ENCODE measurements at places on chromosomes 1 and 21.
A peak's percentile ranks its signal among the peaks of the same experiment; 100 is the strongest.

- no peak for DNase-seq
These were observed 27.4 kb downstream of the MAP7D1 start for GRCh38 chr1:36183309-36183856.

- no peak for DNase-seq
These were observed 77.3 kb downstream of the RPE65 start for GRCh38 chr1:68372487-68372886.

DNA sequence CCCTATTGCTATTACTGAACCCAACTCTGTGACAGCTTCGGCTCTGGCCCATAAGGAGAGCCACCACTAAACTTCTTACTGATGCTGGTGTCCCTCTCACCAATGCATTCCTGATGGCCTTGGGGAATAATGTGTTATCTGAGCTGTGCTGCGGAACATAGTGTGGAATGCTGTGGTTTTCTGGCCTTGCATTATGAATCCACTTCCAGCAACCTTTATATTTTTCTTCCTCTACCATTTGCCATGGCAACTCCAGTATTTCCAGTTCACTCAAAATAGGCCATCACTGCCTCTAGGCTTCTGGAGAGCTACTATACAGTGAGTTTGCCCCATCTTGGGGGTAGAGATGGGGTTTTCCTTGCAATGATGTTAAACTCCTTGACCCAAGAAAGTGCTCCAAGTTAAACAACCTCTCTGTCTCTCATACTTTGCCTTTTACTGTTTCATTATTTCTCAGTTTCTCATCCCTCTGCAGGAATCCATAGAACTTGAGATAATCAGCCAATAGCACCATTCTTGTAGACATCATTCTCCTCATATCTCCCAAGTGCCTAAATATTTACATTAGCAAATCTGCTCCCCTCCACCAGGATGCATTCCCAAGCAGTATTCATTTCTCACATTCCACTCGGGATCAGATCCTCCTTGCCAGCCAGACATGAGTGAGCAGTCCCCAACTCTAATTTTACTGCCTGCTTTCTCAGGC is 11.1 kb upstream of the RAVER2 start:
- no peak for DNase-seq

DNA sequence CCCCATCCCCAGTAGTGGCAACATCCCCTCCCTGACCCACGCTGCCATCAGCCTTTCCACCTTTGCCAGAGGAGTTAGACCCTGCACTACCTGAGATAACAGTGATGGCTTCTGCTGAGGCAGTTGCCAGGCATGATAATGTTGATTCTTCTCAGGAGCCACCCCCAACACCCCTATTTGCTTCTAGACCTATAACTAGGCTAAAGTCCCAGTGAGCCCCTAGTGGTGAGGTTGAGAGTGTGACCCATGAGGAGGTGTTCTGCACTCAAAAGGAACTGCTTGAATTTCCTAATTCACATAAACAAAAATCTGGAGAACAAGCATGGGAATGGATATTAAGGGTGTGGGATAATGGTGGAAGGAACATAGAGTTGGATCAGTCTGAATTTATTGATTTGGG is 159.6 kb upstream of the COL11A1 start:
- DNase-seq = no peak

GRCh38 chr1:195327361-195327760 is 1280.9 kb downstream of the KCNT2 start:
- DNase-seq = no peak

- no peak for DNase-seq
These were observed 20.0 kb upstream of the LYPLAL1 start for GRCh38 chr1:219153723-219154122.

GRCh38 chr1:84257617-84258016 is 43.9 kb upstream of the SAMD13 start:
- DNase-seq = no peak

DNA sequence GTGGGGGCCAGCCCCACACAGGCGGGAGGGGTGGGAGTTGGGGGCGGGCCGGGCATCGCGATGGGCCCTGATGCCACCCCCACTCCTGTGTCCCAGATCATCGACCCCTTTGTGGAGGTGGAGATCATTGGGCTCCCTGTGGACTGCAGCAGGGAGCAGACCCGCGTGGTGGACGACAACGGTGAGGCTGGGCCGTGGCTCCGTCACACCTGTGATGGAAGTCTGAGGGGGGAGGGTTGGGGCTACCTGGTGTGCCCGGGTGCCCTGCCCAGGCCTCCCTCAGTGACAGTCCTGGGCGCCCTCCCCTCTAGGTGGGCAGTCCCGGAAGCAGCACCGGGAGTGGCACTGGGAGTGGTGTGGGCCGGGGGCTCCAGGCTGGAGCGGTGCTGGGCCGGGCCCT is 22.6 kb downstream of the PLCH2 start:
- no peak for DNase-seq

GRCh38 chr21:28636752-28637691 is 355.7 kb downstream of the LTN1 start:
- DNase-seq = no peak

DNA sequence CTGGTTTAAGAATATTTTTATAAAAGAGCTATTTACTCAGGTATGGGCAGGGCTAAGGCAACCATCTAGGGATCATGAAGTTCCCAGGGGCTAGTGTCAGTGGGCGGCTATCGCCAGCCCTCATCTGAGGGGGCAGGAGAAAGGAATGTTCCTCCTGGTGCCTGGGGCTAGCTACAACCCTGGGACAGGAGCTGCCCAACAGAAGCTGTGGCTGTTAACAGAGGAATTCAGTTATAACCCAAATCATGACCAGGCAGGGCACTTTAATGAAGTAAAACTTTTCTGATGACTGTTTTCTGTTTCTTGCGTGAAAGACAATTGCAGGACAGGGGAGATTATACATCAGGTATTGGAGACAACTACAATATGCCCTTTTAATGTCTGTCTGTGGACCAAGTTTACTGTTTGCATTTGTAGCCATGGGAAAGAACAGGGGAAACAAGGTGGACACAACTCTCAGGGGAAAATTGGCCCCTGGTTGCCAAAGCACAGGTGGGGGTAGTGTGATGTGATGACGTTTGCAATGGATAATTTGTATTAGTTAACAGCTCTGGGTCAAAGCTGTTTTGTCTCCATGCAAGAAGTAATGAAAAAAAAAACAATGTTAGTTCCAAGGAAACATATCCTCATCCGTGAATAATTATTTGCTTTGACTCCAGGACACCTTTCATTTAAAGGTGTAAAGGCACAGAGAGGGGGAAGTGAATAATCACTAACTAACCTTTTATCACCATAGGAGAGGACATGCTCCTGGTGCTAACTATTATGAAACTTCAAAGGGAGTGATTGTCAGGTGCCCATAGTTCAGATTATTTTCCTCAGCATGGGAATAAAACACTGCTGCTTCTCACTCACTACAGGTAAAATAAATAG is 105.2 kb downstream of the TSEN15 start:
- no peak for DNase-seq

DNA sequence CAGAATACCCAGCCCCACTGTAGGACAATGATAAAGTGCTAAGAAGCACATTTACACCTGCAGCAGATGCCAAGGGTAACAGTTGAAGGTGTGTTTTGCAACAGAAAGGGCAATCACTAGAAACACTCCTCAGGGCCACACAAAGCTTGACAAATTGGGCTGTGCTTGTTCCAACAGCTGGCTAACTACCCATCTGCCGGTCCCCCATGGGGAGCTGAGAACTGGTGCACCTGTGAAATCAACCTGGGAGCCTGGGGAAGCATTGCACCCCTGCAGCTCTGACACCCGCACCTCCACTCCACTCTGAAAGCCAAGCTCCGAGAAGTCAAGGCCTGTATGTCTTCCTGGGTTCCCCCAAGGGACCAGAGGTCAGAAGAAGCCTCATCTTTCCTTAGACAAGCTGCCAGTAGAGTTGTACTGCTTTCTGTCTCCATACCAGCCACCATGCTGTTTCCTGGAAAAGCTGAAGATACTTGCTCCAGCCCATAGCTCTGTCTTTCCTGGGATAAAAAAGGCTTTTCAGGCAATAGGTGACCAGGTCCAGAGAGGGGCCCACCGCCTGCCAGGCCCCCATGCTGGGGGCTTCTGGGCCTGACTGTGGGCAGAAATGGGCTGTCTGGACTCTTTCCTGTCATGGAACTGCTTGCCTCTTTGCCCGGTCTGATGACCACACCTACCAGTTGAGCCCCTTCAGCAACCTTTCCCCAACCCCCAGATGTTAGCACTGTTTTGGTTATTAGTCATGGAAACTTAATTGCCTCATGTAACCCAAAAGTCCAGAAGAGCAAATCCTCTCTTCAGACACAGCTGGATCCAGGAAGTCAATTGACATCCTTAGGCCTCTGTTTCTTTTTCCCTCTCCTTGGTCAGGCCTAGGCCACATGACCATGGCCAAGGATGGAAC is 93.6 kb downstream of the KIF14 start:
- DNase-seq = no peak

DNA sequence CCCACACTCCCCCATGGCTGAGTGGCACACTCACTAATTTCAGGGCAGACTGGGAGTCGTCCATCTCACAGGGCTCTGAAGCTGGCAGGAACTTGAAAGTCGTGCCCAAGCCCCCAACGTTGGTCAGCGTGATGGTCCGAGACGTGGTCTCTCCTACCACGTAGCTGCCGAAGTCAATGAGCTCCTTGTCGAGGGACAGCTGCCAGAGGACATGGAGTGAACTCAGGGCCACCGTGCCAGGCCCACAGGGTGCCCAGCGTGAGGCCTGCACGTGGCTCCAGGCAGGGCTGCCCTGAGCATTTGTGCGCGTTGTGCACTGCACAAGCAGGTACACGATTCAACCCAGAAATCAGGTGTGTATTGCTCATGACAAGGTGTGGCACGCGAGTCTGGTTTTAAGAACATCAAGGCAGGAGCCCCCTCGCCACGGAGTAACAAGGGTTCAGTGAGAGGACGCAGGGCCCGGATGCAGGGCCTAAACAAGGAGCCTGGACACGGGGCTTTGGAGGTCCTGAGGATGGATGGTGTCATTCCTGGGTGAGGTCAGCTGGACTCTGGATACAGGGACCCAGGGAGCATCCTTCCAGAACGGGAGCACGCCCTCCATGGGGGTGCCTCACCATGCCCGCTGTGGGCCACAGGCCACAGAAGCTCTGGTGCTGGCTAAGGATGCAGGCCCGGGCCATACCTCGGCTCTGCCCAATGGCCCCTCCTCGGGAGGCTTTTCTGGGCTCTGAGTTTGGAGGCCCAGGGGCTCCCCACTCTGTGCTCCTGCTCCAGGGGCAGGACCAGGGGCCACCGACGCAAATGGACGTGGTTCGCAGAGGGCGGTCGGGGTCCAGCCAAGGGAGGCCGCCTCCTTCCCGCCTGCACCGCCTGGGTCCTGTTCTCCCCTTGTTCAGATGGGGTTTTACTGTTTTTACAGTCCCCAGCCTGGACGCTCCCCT is 37.8 kb upstream of the TMEM52 start:
- no peak for DNase-seq

GRCh38 chr1:46203738-46204405 is 738 bp downstream of the LURAP1 start:
- no peak for DNase-seq

- no peak for DNase-seq
These were observed 44.0 kb downstream of the OMA1 start for GRCh38 chr1:58502519-58502918.

DNA sequence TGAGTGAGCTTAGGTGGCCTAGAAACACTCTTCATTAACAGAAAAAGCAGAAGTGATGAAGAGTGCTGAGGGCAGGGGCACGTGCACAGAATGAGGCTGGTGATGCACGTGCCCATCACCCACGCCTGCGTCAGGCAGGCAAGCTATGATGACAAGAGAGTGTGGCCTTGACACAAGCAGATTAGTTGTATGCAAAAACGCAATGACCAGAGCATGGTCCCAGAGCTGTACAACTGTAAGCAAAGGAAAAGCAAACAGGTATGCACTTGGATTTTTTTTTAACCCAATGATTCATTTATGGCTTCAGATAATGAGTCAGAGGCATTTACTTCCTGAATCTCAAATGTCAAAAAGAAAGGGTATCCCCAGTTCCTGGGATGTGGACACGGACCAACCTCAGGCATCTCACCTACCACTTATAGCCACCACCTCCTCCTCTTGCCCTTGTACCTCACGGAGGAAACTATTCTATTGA is 9.1 kb upstream of the TMEM61 start:
- peak; percentile 29 for DNase-seq

- DNase-seq = no peak
These were observed 272.3 kb downstream of the NEGR1 start for GRCh38 chr1:72010094-72010431.

GRCh38 chr1:116168277-116169032 is 57.3 kb downstream of the MAB21L3 start:
- peak; percentile 81 for DNase-seq

DNA sequence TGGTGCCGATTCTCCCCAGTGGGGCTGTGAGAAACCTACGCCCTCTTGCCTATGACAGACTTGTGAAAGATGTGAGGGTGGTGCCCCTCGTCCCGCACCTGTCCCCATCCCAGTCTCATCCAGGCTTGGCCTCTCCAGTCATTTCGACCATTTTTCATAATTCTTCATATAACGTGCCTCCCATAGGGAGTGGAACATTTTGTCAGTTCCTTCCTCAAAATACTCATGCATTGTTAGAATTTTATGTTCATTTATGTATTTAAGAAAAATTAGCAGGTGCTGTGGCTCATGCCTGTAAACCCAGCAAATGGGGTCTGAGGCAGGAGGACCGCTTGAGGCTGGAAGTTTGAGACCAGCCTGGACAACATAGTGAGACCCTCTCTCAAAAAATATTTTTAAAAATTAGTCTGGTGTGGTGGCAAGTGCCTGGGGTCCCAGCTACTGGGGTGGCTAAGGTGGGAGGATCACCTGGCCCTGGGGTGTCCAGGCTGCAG is 19.7 kb upstream of the SMPDL3B start:
- no peak for DNase-seq

GRCh38 chr21:26280148-26280547 is 109.6 kb upstream of the APP start:
- DNase-seq = no peak

DNA sequence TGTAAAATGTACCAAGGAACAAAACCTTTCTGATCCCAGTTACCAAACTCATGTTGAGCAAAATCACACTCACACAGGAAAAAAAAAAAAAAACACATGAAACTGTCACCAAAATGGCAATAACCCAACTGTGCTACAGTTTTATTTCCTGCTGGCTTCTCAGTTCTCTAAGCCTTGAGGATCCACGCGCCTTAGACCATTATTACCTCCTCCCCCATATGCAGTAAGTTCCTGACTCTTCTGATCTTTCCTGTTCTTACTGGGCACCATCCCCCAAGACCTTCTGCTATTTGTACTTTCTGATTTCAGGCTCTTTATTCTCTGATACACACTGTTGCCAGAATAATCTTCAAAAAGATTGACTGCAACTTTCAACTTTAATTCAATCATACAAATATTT is 79.6 kb downstream of the SLC45A1 start:
- DNase-seq = no peak
